Left cardiac atrium (tissue), 4 donors: ENCODE measurements at places on chromosomes 3 and 15. TPM values are rescaled to one million over a fixed set of nuclear protein-coding genes. Genes with fewer than 3 reads are reported as not detected.

CAPN3 gene
- total RNA-seq, result 10.6 TPM

STRIT1 gene
- not detected for total RNA-seq

SHC4 gene
- total RNA-seq, result 1.8 TPM

PRSS50 gene
- total RNA-seq, result not detected

ALDH1L1 gene
- total RNA-seq, result 20.2 TPM

GOLGA6A gene
- not detected for total RNA-seq

CPLX3 gene
- total RNA-seq, result 24.5 TPM

ECE2 gene
- total RNA-seq, result 1.1 TPM

FAM162A gene
- 118 TPM for total RNA-seq
